ENCODE measurements at places on chromosomes 2 and 18.

DNA sequence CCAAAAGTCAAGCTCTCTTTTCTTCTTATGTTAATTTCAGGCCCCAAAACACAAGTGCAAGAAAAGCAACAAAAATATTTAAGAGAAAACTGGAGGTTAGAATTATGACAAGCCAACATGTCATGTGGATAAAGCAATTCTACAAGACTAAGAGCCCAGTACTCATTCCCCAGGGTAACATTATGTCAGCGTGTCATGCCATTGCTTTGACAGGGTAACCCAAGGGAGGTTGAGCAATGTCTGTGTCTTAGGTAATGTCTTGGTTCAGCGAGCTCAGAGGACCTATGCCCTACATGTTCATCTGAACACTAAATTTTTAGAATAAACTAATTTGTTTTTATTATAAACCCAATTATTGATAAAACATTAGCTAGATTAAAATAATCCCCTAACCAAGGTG, 173.2 kb upstream of the ZNF804A start:
- no peak for DNase-seq
- no peak overlapping the region for H3K27ac ChIP-seq

DNA sequence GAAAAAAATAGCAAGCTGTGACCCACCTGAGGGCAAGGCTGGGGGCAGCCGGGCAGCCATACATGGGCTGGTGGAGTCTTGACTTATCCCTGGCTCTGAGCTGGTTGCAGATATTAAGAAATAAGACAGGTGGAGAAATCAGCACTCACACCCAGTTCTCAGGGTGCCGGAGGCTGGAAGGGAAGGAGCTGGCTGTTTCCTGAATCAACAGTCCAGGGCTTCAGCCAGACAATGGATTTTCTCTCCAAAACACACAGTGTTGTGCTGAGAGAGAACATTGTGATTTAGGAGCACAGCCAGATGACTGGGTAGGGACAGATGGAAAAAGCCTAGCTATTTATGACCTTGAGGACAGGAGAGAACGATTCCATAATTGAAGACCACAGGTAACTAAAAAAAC, 208.8 kb downstream of the LDLRAD4 start:
- DNase-seq = no peak
- H3K27me3 ChIP-seq = no peaks in the 10 kb centered on the region
- no peak overlapping the region for H3K27ac ChIP-seq
- no peak overlapping the region for H3K4me3 ChIP-seq

DNA sequence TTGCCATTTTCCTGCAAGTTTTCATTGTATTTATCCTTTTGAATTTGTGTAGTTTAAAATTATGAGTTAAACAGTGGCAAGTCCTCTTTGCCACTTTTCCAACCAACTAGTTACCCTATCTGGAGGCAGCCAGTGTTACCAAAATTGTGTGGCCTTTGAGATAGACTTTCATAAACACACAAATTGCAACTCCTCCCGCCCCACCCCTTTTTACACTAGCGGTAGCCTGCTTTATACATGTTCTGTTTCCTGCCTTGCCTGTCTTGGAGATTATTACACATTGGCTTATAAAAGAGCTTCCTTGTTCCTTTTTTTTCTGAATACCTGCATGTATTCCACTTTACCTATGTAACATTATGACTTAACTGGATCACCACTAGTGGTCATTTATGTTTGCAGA, 56.5 kb downstream of the RPIA start:
- H3K4me1 ChIP-seq = peaks cover 20% of the 10 kb centered on the region
- no peak overlapping the region for H3K4me3 ChIP-seq
- H3K36me3 ChIP-seq = peaks cover 76% of the 10 kb centered on the region
- H3K27ac ChIP-seq = no peak overlapping the region

DNA sequence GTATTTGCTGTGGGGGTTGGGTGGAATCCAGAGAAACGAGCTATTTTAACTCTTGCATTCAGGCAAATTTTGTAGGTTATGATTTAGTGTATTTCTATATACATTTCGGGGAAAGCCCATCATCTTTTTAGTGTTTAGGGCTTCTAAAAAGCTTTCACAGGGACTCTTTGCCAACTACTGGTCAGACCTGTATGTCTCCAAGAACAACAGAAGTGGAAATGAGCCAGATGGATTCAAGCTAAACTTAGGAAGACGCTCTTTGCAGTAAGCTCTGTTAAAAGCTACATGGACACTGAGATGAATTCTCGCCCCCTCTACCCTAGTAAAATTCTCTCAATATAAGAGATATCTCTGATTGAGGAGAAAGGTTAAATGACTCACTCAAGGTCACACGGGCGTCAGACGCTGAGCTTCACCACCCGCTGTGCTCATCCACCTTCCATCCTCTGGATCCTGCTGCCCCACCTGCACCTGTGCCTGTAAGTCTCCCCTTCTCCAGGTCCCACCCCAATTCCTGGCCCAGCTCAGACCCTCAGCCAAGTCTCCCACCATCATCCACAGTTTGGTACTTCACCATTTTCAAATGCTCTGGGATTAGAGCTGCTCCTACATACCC, 85.6 kb downstream of the MARCHF4 start:
- no peaks in the 10 kb centered on the region for H3K36me3 ChIP-seq
- no peaks in the 10 kb centered on the region for H3K4me1 ChIP-seq
- H3K27ac ChIP-seq = no peak overlapping the region
- no peak overlapping the region for H3K4me3 ChIP-seq
- H3K27me3 ChIP-seq = no peaks in the 10 kb centered on the region

GRCh38 chr2:45895241-45895861, 243.9 kb downstream of the PRKCE start:
- no peak overlapping the region for H3K27ac ChIP-seq
- no peak for DNase-seq
- H3K27me3 ChIP-seq = no peaks in the 10 kb centered on the region

DNA sequence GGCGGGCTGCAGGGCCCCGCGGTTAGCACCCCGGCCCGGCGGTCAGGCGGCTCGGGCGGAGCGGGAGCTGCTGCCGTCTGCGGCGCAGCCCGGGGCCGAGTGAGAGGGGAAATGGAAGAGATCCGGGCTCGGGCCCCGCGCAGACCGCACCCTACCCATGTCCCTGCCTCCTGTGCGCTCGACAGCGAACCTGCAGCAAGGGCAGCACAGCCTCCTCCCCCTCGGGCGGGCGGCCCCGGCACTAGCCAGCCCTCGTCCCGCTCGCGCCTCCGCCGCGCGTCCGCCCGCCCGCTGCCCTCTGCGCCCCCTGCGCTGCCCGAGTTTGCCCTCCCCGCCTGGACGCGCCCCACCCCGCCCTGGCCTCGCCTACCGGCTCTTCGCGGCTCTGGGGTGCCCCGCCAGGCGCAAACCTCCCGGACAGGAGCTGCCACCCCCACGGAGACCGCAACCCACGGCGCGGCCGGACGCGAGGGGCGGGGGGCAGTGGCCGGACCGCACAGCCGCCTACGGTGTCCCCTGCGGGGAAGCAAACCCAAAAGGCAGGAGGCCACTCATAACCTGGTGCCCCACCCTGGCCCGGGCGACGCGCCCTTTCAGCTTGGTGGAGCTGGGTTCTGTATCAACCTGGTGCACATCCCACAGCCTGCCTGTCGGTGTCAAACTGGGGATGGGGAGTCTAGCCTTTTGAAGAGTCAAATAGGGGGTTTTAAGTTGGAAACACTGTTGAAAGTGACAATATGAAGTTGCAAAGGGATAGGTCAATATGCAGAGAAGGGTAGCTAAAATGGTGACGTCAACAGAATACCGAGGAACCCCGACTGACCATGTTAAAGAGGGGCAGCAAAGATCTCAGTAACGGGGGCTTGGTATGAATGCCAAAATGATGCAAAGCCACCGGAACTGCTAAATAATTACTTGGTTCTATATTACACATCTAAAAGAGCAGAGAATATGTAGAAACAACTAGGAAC, at the start of gene IHH:
Gene IHH, minus strand, starts transcription at position 101 of the 971 bp plus-strand sequence. CDS start 454 bp downstream, outside the sequence.
- H3K4me1 ChIP-seq = peaks cover 2% of the 10 kb centered on the region
- no peaks in the 10 kb centered on the region for H3K36me3 ChIP-seq
- H3K27ac ChIP-seq = no peak within 1 kb of the TSS

GRCh38 chr2:230874456-230874855, 9.7 kb downstream of the ITM2C start:
- H3K4me1 ChIP-seq = no peaks in the 10 kb centered on the region
- no peak for DNase-seq
- H3K4me3 ChIP-seq = no peak overlapping the region
- H3K27me3 ChIP-seq = no peaks in the 10 kb centered on the region

GRCh38 chr2:41521211-41521610, 526.6 kb upstream of the PKDCC start:
- DNase-seq = no peak
- H3K36me3 ChIP-seq = no peaks in the 10 kb centered on the region
- H3K27ac ChIP-seq = no peak overlapping the region
- H3K4me1 ChIP-seq = no peaks in the 10 kb centered on the region
- no peak overlapping the region for H3K4me3 ChIP-seq

- H3K4me3 ChIP-seq = no peak overlapping the region
- no peaks in the 10 kb centered on the region for H3K4me1 ChIP-seq
- no peak for DNase-seq
- H3K27ac ChIP-seq = no peak overlapping the region
Observed at GRCh38 chr2:108825736-108826135, 39.2 kb downstream of the CCDC138 start.

DNA sequence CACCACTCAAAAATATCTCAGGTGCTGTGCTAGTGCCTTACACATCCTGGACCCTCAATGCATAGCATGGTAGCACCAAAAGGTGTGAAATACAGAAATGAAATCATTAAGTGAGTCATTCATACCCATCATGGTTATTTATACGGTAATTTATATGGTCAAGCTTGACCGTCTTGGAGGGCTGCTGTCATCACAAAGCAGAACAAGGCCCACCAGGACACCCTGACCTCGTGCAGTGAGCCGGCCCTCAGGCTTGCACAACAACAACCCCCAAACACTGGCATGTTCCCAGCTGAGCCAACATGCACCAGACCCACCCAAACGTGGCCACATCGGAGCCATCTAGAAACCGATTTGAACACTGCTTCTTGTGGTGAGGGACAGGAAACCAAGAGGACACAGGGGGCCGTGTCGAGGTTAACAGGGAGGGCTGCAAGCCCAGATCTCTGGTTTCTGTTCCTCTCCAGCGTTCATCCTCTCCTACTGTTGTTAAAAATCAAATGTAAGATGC, 378.5 kb upstream of the ID2 start:
- H3K36me3 ChIP-seq = peaks cover 29% of the 10 kb centered on the region
- H3K4me1 ChIP-seq = peaks cover 84% of the 10 kb centered on the region
- DNase-seq = peak; percentile 79

DNA sequence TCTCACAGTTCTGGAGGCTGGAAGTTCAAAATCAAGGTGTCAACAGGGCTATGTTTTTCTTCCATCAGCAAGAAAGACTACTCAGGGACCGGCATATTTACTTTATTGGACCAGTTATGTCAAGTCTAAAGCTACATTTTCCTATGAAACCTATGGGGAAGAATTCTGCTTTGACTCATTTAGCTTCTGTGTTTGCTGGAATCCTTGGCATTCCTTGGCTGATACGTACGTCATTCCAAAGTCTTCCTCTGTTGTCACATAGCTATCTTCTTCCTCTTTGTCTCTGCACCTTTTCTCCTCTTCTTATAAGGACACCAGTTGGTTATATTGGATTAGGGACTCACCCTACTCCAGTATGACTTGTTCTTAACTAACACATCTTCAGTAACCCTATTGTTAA, 137.4 kb upstream of the FBXO11 start:
- no peaks in the 10 kb centered on the region for H3K36me3 ChIP-seq
- no peaks in the 10 kb centered on the region for H3K4me1 ChIP-seq
- no peak overlapping the region for H3K27ac ChIP-seq
- no peak overlapping the region for H3K4me3 ChIP-seq

GRCh38 chr18:74380916-74381315, 65.3 kb downstream of the C18orf63 start:
- no peak overlapping the region for H3K27ac ChIP-seq
- DNase-seq = no peak
- H3K27me3 ChIP-seq = peaks cover 22% of the 10 kb centered on the region
- H3K4me3 ChIP-seq = no peak overlapping the region

- DNase-seq = no peak
- no peaks in the 10 kb centered on the region for H3K36me3 ChIP-seq
- no peak overlapping the region for H3K27ac ChIP-seq
- no peaks in the 10 kb centered on the region for H3K4me1 ChIP-seq
- H3K4me3 ChIP-seq = no peak overlapping the region
- H3K27me3 ChIP-seq = peaks cover 3% of the 10 kb centered on the region
Observed at GRCh38 chr18:10062302-10063300, 148.8 kb downstream of the VAPA start.

DNA sequence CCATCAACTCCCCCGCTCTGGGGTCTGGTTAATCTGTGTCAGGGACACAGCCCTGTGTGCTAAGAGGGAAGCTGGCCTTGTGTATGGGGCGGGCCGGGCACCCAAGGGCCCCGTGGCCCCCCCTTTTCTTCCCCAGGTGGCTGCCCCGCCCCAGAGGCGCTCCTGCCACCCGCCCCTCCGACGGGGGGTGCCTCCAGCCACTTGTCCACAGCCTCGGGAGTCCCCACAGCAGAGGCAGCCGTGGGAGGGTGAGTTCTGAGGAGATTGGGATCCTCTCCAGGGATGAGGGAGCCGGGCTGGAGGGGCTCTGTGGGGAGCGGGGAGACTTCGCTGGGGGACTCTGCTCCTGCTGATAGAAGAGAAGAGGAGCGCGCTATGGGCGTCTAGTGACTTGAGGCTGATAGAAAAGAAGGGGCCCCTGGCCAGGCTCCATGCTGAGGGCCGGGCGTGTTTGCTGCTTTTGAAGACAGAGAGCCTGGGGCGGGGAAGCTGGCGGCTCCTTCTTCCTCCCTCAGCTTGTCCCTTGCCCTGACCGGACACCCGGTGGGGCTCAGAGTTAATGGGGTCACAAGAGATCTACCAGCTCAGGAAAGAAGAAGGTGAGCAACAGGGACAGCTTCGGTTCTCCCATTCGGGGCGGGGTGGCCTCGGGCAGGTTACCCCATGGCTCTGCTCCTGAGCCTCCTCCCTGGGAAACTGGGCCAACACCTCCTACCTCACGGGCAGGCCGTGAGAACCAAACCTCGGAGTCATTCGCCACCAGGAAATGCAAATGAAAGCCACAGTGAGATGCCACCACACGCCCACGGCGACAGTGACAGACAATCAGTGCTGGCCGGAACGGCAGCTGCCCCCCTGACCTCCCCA, 89.4 kb upstream of the TAF1B start:
- DNase-seq = peak; percentile 67
- H3K27ac ChIP-seq = peak overlapping the region; percentile 98
- H3K27me3 ChIP-seq = peaks cover 9% of the 10 kb centered on the region
- H3K4me3 ChIP-seq = peak overlapping the region; percentile 88
- H3K4me1 ChIP-seq = peaks cover 42% of the 10 kb centered on the region
- H3K36me3 ChIP-seq = peaks cover 1% of the 10 kb centered on the region
